ENCODE measurements at places on chromosomes 5 and 9. TPM values are rescaled to one million over a fixed set of nuclear protein-coding genes. Genes with fewer than 3 reads are reported as not detected.

AFF4 gene
- 183 TPM for total RNA-seq

BASP1 gene
- 46.9 TPM for total RNA-seq

TTC23L gene
- 3.0 TPM for total RNA-seq

SLC2A6 gene
- 11.6 TPM for total RNA-seq

DNA sequence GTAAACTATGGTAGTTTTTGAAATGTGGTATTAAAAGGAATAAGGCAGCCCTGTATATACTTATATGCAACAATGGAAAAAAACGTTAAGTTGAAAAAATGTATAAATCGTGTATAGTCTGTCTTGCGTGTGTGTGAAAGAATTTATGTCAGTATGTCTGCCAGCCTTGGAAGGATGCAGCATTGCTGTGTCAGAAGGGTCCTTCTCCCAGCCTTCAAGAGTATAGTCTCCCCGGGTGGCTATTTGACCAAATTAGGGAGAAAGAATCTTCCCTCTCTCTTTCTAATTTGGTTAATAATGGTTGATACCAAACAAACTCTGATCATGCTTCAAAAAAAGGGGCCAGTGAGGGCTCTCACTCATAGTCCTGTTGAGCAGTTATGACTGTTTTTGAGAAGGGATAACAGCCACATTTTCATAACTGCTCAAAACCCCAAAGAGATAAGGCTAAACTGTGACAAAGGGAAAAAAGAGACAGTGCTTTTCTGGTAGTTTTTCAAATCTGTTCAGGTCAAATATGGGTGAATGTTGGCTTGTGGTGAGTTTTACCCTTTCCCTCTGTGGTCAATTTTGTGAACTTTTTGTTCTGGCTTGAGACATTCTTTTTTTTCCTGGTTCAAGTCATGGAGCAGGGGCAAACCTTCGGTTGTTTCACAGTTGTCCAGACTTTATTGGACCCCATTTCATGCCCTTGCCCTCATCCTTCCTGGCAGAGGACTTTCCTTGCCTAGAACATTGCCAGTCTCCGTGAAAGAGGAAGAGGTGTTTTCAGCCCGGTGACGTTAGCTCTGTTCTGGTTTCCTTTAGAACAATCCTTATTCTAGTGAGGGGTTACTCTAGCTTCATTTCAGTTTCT lies 21.0 kb downstream of the SNX30 start:
- no peak for DNase-seq

DNA sequence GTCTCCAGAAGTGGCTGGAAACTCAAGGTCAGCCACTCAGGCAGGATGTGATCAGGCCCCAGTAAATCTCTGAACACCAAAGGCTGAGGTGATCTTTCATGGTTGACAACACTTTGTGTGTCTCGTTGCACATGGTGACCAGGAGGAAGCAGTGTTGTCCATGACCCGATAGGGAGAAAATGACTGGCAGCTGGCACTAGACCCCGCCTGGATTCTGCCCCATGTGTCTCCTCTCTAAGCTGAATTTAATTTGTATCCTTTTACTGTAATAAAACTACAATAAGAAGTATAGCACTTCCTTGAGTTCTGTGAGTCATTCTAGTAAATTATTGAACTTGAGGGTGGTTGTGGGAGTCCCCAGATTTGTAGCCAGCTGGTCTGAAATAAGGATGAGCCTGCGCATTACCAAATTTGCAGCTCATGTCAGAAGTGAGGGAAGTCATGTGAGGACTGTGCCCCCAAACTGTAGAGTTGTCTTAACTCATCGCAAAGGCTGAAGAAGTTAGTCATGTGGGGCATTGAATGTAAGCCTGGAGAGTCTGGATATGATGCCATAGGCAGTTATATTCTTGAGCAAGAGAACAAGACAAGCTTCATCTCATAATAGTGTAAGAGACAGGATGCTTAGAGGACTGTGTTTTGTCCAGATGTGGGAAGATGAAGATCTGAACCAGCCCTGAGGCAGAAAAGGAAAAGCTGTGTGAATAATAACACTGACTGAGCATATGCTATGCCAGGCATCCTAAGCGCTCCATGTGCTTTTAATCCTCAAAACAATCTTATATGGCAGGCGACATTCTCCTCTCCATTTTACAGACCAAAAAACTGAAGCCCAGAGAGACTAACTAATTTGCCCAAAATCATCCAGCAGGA lies 55.9 kb downstream of the TMEM215 start:
- no peak for DNase-seq

GRCh38 chr9:133692364-133692985 lies 45.7 kb downstream of the SARDH start:
- DNase-seq, result no peak

DNA sequence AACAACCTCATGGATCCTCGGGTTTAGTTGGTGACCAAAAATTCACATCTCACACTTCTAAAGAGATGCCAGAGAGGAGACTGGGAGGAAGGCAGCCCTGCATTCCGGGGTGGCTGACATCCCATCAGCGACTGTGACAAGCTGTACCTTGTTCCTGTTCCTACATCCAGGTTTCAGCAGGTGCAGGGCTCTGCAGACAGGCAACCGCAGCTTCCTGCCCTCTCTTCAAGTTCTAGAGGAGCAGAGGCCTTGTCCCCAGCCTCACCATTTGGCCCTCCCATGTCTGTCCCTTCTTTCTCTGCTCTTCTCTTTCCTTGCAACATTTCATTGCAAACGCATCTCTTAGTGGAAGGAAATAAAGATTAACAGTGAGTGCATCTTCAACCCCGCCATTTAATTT lies 454.6 kb downstream of the IRX1 start:
- no peak for DNase-seq

DNA sequence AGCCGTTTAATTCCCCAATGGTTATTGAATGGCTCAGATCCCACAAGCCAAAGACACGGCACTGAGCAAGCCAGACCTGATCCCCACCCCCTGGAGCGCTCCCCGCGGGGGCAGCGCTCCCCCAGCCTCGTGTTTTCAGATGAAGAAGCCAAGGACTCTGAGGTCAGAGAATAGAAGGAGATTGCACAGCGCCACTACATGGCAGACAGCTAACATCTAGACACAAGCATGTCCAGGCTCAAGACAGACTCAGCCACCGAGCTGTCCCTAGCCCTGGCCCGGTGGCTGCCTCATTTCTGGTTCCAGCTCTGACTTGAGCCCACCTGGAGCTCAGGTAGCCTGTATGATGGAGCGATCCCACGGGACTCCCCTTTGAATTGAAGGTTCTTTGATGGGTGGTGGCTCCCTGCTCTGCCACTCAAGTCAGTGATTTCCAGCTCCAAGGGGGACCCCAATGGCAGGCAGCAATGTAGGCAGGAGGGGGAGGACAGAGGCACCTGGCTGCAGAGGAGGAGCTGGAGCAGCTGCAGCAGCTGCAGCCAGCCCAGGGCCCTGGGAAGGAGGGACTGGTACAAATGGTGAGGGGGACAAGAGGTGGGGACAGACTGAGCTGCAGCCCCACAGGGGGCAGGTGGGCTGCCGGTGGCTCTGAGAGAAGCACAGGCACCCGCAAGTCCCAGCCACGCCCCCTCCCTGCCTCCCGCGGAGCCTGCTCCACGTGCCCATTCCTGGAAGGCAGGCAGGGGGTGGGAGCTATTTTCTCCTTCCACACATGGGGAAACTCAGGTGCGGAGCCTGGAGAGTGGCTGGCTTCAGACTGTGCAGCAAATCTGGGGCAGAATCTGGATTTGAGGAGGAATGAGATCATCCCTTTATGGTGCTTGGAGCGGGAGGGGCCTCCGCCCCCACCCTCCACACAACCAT lies 40.2 kb downstream of the NTNG2 start:
- DNase-seq, result peak; percentile 76

- DNase-seq, result peak; percentile 94
Measured at GRCh38 chr9:119961774-119962424, 592.7 kb upstream of the BRINP1 start.

- no peak for DNase-seq
Measured at GRCh38 chr5:61082516-61083280, 79.6 kb downstream of the SMIM15 start.

DNA sequence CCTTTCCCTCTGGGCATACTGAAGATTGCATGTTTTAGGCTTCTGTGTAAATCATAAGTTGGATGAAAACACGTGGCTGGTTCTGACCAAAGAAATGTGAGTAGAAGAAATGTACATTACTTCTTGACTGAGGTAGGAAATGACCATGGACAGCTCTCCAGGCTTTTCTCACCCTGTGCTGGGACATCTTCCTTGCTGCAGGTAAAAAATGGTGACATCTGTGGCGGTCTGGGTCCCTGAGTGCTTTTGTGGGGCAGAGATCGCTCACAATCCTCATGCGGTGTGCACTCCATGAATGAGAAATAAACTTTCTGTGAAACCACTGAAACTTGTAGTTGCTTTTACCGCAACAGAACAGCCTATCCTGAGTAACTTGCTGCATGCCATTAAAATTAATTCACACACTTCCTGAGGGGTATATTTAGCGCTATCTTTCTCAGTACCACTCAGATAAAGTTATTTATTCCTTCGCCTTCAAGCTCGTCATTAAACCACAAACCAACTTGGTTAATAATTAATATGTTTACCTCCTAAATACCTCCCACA lies 730.4 kb downstream of the EFNA5 start:
- DNase-seq, result no peak

DNA sequence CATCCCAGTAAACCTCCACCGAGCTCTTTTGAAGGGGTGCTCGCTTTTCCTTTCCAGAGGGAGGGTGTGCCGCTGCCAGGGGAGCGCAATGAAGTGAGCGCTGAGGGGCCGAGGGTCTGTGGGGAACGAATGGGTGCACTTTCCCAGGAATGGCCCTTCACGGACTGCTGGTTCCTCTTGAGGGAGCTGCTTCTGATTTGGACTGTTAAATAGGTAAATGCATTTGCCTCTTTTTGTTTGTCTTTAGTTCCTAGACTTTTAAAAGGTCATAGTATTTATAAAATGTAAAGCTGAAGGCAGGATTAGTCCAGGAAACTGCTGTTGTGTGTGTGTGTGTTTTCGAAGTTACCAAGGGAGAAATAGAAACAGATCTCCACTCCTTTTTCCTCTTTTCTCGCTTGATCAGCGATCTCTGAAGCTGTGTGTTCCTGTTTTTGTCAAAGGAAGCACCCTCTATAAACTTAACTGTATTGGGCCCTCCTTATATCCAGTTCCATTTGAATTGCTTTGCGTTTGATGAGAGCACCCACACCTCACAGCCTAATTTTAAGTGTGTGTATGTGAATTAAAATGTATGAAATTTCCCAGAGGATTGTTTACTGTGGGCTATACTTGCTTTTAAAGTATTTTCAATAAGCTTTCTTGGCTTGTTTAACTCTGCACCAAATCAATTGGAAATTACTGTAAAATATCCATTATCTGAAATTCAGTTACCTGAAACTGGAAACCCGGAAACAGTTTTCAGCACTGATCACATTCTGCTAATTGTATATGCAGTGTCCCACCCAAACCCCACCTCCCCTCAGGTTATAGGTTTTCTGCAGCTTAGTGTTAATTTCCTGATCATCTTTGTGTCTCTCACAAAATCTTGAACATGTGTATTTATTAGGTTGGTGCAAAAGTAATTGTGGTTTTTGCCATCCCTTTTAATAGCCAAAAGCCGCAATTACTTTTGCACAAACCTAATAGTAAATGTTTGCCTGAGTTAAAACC lies 966 bp downstream of the SNX2 start:
- no peak for DNase-seq

DNA sequence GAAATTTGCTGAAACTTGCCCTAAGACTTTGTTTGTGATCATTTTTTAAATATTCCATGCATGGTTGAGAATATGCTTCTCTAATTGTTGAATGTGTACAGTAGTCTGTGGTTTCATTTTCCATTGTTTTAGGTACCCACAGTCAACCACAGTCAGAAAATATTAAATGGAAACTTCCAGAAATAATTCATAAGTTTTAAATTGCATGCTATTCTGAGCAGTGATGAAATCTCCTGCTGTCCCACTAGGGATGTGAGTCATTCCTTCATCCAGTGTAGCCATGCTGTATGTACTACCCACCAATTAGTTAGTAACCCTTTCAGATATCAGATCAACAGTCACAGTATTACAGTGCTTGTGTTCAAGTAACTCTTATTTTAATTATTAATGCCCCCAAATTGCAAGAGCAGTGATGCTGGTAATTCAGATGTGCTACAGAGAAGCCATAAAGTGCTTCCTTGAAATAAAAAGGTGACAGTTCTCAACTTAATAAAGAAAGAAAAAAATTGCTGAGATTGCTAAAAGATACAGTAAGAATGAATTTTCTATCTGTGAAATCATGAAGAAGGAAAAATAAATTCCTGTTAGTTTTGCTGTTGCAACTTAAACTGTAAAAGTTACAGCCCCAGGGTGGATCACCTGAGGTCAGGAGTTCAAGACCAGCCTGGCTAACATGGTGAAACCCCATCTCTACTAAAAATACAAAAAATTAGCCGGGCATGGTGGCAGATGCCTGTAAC lies 79.9 kb upstream of the FBXL17 start:
- DNase-seq, result no peak

GRCh38 chr5:161190086-161190485 lies 338.1 kb upstream of the ATP10B start:
- DNase-seq, result no peak

DNA sequence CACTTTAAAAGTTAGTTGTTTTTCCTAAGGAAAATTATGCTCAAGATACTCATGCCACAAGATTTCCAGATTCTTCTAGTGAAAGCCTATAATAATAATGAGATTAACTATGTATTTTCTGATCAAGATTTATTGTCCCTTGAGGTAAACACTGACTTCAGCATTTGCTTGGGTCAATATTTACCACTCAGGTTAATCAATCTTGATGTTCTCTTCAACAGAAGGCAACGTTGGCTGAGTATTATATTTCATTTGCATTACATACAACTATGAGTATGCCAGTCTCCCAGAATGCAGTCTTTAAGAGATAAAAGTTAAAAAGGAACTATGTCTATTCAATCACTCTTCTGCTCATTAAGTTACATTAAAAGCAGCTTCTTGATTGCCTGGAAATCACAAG lies 115.6 kb downstream of the GPR21 start:
- DNase-seq, result no peak

GRCh38 chr9:92245005-92245797 lies 48.3 kb downstream of the IARS1 start:
- DNase-seq, result no peak

- no peak for DNase-seq
Measured at GRCh38 chr5:173029499-173029921, 26.6 kb upstream of the CREBRF start.

DNA sequence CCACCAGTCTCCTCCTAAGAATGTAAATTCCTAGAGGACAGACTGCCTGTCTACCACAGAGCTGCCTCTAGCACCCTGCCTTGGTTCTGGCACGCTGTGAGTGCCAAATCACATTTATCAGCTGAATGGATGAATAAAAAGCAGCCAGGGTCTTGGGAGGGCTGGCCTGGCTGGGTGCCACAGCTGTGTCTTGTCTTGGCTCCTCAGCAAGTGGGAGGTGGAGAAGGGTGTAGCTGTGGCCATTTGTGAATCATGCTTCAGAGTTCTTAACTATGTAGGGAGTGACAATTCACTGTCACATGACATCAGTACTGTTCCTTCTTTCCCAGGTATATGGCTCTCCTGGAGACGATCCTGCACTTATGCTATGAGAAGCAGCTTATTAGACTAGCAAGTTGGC lies 70.6 kb downstream of the DCP2 start:
- no peak for DNase-seq
